ENCODE measurements at places on chromosomes 13 and 19.

- no peak for DNase-seq
These were observed 5.0 kb upstream of the MTMR6 start for GRCh38 chr13:25292301-25292700.

- no peak for DNase-seq
These were observed 24.4 kb downstream of the FAM124A start for GRCh38 chr13:51246418-51247277.

- no peak for DNase-seq
These were observed 106.8 kb upstream of the SPRY2 start for GRCh38 chr13:80447747-80448146.

DNA sequence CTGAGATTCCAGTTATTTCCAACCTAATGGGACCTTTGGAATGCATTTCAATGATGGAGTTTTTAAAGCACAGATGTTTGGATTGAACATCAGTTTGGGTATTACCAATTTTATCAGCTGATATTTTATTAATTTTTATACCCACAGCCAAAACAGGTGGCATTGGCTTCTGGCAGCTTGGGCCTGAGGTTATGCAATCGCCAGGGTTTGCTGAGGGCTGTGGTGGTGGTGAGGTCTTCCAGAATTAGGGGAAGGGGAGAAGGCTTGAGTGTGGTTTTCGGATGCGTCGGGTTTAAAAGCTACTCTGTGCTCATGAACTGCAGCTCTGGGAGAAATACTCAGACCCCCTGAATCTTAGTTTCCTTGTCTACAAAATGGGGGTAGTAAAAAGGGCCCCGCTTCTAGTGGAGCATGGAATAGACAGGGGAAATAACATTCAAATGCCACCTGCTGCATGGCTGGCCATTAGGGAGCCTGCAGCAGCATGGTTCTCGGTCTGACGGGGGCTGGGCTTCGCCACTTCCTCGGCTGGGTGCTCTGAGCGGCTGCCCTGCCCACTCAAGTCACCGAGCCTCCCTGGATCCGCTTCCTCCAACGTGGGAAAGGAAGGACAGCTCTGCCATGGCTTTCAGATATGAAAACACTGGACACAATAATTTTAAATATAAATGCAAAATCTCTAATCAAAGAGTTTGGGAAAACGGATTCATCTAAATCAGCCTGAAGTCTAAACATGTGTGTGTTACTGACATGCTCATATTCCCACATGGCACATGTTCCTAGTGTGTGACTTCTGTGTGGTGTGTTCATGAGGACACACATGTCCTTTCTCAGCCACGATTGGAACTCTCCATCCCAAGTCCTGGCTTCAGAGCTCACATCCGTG lies 35.2 kb downstream of the ADPRHL1 start:
- no peak for DNase-seq

DNA sequence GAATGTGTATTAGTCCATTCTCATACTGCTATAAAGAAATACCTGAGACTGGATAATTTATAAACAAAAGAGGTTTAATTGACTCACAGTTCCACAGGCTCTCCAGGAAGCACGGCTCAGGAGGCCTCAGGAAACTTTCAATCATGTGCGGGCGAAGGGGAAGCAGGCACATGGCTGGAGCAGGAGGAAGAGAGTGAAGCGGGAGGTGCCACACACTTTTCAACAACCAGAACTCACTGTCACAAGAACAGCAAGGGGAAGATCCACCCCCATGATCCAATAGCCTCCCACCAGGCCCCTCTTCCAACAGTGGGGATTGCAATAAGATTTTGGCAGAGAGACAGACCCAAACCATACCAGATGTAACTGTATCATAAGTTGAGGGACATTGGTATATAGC lies 72.7 kb downstream of the IRS2 start:
- DNase-seq = no peak

DNA sequence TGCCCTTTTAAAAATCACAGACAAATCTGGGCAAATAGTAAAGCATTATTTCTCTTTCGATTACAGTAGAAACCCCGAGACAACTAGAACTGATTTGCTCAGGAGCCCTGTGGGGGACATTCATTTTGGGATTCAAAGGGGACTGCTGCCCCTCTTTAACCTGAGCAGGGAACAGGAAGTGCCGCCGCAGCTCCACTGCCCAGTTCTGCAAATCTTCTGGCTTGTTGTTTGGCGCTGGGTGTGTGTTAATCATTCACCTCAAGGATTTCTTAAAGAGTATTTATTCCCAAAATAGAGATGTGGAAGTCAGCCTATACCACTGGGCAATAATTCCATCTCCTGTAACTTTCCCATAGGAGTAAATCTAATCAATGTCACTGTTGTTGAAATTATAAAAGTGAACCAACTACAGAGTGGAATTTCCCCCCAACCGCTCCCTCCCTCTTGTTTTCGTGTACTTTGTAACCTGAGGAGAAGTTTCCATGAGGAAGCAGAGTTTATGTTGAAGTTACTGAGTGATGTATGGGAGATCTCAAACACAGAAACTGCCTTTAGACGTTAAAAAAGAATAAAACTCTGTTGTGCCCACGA lies 515.8 kb downstream of the KLF12 start:
- no peak for DNase-seq

GRCh38 chr19:18987456-18987855 lies 45.9 kb downstream of the SUGP2 start:
- no peak for DNase-seq

Data from AG04450 (cell line).